ENCODE measurements at places on chromosomes 6 and 20.

DNA sequence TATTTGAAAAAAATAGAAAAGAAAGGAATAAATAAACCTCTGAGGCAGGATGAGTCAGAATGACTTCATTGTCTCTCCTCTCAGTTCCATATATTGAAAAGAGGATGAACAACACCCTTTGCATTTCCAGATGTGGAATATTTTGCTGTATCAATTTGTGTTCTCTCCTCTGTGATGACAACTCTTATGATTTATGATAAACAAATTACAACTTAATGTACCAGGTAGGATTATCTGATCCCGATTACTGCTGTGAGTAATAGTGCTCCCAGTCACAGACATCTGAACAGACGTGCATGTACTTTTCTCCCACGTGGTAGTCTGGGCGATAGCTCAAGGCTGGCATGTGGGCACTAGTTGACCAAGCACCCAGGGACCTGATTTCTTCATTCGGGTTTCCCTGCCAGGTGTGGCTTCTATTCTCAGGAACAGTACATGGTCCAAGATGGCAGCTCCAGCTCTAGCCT lies 142.1 kb upstream of the SULF2 start:
- no peak for DNase-seq

- DNase-seq, result no peak
These were observed 137.0 kb downstream of the MTHFD1L start for GRCh38 chr6:151002491-151002935.

- DNase-seq, result no peak
These were observed 72.6 kb downstream of the TAF4 start for GRCh38 chr20:61993058-61993457.

DNA sequence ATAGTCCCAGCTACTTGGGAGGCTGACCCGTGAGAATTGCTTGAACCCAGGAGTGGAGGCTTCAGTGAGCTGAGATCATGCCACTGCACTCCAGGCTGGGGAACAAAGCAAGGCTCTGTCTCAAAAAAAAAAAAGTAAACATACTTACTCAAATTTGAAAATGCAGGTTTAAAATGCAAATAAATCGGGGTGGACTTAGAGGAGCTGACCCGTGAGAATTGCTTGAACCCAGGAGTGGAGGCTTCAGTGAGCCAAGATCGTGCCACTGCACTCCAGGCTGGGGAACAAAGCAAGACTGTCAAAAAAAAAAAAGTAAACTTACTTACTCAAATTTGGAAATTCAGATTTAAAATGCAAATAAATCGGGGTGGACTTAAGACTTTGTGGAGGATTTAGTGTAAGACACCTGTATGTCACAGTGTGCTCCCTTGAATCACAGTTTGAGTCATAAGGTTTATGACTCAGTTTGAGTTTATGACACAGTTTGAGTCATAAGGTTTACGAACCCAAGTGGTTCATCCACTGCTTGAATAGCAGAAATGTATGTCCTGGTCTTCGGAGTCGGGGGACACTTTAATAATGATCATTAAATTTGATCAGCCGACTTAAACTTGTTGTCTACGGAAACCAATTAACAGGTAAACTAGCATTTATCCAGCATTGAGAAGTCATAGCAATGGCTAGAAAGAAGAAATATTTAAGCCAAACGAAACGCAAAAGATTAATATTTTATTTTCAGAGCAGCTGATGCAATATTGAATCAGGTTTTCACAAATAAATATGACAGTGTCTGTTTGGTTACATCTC lies 6.8 kb upstream of the MRPS10 start:
- DNase-seq, result no peak

GRCh38 chr20:43748274-43748673 lies 21.5 kb upstream of the GTSF1L start:
- no peak for DNase-seq

DNA sequence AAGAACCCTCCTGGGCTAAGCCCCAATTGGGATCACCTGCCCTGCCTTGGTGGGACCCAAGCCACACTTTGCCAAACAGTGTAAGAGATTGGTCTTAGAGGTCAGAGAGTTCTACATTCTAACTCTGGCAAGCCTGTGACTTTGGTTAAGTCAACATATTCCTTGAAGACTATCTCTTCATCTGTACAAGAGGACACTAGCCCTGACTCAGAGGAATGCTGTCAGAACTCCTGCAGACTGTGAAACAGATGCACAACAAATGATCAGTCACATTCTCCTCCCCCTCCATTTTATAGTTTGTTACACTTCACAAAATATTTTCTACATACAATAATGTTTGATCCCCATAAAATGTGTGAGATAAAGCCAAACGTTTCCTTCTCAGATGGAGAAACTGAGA lies 91.7 kb upstream of the EPB41L1 start:
- DNase-seq, result no peak

Measured in cerebellar nuclear complex (tissue), 1 donor.